ENCODE measurements at places on chromosomes 7 and 10.

- no peak for DNase-seq
Measured at GRCh38 chr7:144776447-144776846, 59.4 kb downstream of the TPK1 start.

DNA sequence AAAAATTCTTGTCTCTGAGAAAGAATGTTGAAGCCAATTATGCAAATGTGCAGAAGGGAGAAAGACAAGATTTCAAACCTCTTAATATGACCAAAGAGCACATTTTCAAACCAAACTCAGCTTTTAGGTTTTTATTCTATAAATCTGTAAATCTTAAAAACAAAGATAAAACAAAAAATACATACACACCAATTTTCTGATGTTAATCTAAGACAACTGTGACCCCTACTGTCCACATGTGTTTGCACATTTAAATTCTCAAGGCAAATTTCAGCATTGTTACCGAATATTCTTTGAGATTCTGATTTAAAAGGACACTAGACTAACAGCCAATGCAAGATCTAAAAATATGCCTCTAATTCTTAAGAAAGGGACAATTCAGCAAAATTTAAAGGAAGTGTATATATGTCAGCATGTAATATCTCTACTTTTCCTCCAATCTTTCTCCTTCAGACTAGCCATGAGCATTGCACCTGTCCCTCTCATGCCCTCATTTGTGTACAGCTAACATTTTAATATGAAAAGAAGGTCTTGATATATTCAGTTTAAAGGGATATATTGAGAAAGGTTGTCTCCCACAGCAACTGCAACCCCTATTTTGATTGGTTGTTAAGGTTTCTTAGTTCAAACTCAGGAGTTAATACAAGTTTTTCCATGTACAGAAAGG lies 417.9 kb downstream of the IPMK start:
- DNase-seq = no peak

DNA sequence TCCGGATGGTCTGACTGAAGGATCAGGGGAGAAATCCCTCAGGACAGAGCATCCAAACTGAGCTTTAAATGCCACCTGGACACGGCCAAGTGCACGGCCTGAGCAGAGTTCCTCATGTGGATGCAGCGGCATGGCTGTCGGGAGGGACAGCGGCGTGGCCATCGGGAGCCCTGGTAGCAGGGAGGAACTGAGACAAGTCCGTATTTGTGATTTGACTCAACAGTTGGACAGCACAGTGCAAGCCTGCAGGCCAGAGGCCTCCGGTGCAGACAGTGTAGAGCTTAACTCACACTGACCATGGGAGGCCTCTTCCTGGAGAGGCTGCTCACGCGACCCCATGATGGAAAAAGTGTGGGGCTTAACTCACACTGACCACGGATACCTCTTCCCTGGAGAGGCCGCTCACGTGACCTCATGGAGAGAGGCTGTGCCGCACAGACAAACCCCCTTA lies 207.4 kb downstream of the DIP2C start:
- no peak for DNase-seq

GRCh38 chr7:50160206-50160605 lies 67.2 kb upstream of the ZPBP start:
- no peak for DNase-seq

GRCh38 chr7:150307129-150307528 lies 16.0 kb upstream of the LRRC61 start:
- no peak for DNase-seq

DNA sequence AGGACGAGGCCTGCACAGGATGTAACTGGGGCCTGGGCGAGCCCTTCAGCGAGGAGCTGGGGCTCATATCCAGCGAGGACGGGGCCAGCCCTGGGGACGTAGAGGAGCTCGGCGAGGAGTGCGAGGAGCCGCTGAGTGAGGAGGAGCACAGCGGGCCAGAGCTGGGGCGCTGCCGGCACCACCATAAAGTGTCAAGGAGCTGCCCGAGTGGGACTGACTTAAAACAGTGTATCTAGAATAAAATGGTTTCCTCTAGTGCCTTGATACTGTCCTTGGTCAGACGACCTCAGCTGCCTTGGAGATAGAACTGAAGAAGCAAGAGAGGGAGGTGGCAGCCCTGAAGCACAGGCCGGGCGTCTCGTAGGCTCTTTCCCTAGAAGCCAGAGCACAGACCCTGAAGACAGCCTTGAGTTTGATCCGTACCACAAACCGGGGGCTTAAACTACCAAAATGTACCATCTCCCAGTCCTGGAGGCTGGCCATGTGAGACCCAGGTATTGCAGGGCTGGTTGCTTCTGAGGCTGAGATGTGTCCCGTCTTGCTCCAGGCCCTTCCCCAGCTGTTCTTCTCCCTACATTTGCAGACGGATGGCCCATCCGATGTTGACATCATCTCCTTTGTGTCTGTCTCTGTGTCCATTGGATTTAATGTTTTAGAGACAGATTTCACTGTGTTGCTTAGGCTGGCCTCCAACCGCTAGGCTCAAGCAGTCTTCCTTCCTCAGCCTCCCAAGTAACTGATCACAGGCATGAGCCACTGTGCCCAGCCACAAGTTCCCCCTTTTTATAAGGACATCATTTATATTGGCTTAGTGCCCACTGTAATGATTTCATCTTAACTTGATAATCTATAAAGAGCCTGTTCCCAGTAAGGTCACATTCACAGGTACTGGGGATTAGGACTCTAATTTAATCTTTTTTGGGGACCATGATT lies 35.8 kb downstream of the DNAJB6 start:
- no peak for DNase-seq

DNA sequence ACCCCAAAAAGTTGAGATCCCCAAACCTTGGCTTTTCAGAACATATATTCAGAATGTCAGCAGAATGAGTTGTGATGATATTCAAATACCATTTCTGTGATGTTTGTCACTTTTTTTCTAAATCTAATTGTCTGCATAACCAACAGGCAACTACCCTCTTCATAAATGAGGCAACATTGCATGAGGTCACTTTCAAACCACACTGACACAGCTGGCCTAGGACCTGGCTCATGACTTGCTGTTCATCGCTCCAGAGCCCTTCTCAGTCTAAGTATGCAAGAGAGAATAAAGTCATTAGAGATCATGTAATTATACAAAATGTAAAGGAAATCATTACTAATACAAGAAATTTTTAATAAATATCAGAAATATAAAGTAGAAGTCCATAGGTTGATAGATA lies 681.9 kb downstream of the GRM8 start:
- DNase-seq = no peak

DNA sequence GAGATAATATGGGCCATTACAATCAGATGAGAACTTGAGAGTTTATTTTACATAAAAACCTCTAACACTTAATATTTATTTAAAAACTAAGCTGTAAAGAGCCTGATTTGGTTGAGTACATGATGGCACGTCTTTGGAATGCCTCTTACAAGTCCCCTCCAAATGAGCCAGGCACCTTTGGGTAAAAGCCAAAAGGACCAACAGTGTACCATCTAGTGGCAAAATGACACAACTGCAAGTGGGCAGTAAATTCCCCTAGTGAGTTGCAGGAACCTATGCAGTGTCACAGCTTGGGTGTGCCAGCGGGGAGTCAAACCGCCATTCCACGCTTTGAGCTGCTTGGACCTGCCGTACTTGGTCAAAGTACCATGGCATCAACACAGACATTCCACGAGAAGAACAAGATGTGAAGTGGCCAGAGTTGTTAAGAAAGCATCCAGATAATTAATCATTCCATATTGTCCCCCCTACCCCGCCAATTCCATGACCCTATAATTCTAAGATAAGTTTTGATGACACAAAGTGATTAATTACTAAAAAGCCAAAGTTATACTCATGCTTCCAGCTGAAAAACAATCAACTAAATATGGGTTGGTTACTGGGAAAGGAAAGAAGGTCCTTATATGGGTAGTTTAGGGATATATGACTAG lies 115.2 kb downstream of the SORBS1 start:
- no peak for DNase-seq

DNA sequence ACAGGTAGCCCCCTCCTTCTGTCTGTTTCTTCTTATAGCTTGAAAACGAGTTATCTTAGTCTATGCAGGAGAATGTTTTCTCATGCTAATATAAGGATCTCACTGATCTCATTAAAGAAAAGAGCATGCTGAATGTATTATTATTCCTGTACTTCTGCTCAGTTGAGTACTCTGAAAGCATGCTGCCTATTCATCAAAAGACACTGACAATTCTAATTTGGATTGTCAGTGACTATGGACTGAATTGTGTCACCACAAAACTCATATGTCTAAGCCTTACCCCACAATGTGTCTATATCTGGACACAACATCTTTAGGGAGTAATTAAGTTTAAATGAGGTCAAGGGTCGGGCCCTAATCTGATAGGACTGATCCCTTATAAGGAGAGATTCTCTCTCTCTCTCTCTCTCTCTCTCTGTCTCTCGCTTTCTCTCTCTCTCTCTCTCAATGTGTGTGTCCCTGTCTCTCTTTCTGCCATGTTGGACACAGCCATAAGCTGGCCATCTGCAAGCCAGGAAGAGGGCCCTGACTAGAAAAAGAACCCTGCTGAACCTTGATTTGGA lies 98.4 kb downstream of the GNAT3 start:
- DNase-seq = no peak

GRCh38 chr7:85529831-85530230 lies 343.0 kb upstream of the SEMA3D start:
- no peak for DNase-seq

GRCh38 chr10:3749600-3749999 lies 35.4 kb downstream of the KLF6 start:
- DNase-seq = no peak

GRCh38 chr10:88129013-88129412 lies 265.6 kb downstream of the PTEN start:
- no peak for DNase-seq

DNA sequence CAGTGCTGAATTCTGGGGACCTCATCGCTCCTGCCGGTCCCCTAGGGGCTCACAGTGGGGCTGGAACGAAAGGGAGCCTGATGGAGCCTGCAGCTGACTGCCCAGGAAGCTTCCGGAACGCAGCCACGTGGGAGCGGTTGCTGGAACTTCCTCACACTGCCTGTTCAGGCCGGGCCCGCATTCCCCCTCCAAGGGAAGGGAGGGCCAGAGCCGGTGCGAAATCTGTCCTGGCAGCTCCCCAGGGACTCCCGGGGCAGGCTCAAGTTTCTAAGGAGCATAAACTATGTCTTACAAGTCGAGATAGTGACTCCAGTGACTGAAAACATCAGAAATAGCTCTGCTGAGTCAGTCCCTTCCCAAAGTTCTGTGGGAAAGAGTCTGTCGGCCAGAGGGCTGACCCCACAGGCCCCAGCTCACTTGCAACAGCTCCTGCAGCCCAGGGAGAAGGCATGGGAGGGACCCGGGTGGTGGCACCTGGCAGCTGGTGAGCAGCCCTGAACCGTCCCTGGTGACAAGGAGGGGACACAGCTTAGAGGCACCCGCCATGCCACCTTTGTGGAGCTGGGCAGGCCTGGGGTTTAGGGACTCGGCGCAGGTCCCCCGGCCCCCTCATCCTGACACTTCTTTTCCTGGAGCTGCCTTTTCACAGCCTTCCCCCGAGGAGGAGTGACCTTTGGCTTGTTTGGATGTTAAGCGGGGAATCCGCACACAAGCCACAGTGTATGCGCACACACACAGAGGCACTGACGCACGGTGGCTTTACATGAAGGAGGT lies 47.6 kb downstream of the PDGFA start:
- DNase-seq = no peak

- DNase-seq = peak; percentile 7
Measured at GRCh38 chr7:101362334-101363195, at the start of gene COL26A1. Gene COL26A1 (plus strand): TSS chr7:101362875. CDS start chr7:101363033, 158 bp downstream.

GRCh38 chr7:11191574-11192220 lies 218.0 kb downstream of the PHF14 start:
- no peak for DNase-seq

DNA sequence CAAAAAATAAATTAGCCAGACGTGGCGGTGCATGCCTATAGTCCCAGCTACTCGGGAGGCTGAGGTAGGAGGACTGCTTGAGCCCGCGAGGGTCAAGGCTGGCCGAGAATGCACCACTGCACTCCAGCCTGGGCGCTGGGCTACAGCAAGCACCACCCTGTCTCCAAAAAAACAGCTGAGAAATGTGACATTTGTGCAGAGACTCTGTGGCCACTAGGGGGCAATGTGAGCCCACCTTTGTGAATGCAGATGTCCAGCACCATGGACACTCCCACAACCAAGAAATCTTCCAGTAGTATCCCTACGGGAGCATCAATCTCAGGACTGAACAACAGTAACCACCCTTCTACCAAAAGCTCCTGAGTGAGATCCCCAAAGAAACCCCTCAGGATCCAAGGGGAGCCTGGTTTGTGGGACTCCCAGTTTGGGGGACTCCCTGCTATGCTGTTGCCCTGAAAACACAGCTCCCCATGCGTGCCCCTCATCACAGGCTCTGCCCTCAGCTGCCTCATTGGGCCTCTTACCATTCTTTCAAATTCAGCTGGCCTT lies 6.2 kb upstream of the AHCYL2 start:
- DNase-seq = peak; percentile 72

- DNase-seq = no peak
Measured at GRCh38 chr10:6046773-6047611, 15.2 kb downstream of the IL2RA start.

Data from activated CD4-positive, alpha-beta T cell treated with anti-CD3 and anti-CD28 coated beads, Interleukin-2, amount 50 U/mL, for 4 hours (primary cell).